Activated CD4-positive, alpha-beta T cell treated with anti-CD3 and anti-CD28 coated beads, Interleukin-2, Interleukin-6, amounts not matched to agents 100 ng/mL and 50 ng/mL, durations not matched to agents 16 hours and 8 hours (primary cell): ENCODE measurements at places on chromosomes 16 and 17.

- DNase-seq = peak; percentile 20
Measured at GRCh38 chr16:47574091-47575054, 113.2 kb downstream of the PHKB start.

- DNase-seq = no peak
Measured at GRCh38 chr16:57668263-57668571, at the start of gene ADGRG3. ADGRG3 (plus strand) TSS chr16:57668306; CDS start chr16:57668348, 42 bp downstream.

DNA sequence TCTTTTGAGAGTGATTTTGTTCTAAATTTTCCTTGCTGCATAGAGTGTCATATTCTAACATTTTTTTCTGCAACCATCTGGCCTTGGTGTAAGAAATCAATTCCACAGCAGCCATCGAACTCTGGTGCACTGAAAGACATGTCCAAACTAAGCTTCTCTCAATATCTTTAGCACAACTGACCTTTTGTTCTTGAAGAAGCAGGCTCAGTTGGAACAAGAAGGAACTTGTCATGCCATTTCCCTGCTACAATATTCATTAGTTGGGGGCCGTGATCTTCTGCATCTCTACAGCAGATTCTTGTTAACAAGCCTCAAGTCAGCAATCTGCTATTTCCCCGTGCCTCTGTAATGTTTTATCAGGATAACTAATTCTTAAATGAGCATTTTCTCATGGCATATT lies 1305.6 kb downstream of the CDH11 start:
- no peak for DNase-seq

DNA sequence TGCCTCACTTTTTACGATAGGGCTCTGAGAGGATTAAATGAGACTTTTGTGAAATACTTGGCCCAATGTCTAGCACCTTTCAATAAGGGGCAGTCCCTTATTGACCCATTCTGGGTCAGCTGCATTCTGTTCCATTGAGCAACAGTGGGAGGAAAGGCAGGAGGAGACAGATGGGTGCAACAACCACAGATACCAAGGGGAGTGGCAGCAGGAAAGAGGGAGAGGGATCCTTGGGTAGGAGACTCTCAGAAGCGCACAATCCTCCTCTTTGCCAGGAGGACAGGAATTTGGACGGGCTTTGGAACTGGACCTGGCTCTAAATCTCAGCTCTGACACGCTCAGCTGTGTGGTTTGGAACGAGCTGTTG lies 3.5 kb downstream of the PIPOX start:
- no peak for DNase-seq

DNA sequence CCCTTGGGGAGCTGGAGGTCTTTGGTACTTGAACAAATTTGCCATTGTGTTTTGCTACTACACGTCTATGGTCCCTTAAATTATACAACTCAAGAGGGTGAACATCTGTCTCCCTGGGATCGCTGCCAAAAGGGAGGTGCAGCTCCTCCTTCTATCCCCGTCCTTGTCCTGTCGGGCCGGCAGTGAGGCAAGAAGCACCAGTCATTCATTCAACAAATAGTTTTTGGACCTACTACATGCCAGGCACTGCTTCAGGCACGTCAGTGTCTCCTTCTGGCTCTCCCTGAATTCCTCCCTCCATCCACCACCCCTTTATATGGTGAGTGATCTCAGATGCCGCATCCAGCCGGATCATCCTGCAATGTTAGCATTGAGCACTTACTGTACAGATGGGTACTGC lies 2.2 kb upstream of the RPL38 start:
- DNase-seq = no peak

GRCh38 chr16:25027781-25028180 lies 12.6 kb upstream of the ARHGAP17 start:
- no peak for DNase-seq

DNA sequence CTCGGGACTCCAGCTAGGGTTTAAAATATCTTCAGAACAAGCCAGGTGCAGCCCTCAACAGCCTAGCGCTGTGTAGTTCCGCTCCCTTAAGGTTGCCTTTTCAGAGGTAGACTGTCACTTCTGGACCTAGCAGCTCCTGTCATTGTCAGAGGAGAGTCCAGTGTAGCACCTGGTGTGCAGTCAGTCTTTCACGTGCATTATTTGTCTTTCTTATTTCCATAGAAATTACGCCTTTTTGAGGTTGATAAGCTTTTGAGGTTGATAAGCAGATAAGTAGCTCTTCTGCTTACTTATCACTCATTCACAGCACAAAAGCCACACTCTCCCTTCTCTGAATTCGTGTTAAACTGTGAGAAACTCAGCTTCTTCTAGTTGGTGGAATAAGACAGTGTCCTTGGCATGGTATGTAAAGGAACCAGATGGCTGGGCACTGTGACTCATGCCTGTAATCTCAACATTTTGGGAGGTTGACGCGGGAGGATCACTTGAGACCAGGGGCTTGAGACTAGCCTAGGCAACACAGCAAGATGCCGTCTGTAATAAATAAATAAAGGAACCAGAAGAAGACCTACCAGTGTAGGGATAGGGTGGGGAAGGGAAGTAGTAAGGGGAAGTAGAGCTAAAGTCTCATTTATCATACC lies 10.2 kb downstream of the EEF2K start:
- DNase-seq = no peak
